Activated T-helper 1 cell treated with Interleukin-2 at 50 U/mL for 16 hours (primary cell): ENCODE measurements at places on chromosomes 1 and 21.

DNA sequence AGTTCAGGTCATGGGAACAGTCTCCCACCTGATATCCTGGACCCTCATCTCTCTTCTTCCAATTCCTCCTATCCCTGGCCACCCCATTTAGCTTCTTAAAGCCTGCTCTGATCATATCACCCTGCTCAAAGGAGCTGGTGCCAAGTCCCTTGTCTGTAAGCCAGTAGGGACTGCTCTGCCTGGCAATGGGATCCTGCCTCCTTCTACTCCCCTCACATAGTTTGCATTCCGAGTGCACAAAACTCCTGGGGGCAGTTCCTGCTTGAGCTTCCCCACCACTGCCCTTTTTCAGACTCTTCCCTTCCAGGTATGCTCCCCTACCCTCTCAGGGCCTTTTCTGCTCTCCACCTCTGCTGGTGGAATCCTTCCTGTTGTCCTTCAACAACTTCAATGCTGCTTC is 48.1 kb downstream of the NGF start:
- DNase-seq = no peak

DNA sequence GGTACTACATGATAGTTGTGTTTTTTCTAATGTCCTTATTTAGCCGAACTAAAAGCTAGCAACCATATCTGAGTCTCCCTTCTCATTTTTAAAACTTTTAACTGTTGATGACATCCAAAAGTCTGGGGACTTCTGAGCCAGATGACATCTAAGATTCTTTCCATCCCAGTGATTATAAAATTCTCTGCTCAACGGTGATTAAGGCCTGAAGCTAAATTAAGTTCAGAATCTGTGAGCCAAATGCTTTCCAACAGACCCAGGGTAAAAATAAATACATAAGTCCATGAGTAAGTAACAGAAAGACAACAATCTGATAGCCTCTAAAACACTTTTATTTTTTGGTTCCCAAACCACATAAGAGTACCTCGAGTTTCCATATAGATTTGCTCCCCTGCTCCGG is 13.1 kb upstream of the PTP4A2 start:
- no peak for DNase-seq

DNA sequence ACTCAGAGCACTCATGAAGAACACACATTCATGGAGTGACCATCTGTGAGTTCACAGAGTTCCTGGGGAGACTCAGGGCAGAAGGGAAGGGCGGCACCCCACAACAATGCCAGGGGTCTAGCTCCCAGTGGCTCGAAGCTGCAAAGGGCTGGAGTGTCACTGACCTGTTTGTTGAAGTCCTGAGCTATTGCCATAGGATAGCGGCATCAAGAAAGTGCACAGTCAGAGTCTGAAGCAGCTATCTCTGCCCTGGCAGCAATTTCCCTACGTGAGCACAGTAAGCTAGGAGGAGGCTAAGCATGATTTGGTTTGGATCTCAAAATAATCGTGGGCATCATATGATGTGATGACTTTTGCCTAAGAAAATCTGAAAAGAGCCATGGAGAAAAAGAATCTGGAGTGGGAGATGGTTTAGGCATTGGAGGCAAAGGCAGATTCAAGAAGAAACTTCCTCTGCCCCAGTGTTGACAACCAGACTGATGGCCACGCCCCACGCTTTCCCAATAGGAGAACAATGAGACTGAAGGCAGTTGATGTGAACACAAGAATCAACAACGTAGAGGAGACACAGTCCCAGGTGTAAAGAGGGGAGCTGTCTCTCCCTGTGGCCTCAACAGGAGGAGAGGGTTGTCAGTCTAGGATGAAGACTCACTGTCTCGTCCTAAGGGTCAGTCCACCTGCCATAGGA is 100.0 kb upstream of the SLC25A33 start:
- no peak for DNase-seq

DNA sequence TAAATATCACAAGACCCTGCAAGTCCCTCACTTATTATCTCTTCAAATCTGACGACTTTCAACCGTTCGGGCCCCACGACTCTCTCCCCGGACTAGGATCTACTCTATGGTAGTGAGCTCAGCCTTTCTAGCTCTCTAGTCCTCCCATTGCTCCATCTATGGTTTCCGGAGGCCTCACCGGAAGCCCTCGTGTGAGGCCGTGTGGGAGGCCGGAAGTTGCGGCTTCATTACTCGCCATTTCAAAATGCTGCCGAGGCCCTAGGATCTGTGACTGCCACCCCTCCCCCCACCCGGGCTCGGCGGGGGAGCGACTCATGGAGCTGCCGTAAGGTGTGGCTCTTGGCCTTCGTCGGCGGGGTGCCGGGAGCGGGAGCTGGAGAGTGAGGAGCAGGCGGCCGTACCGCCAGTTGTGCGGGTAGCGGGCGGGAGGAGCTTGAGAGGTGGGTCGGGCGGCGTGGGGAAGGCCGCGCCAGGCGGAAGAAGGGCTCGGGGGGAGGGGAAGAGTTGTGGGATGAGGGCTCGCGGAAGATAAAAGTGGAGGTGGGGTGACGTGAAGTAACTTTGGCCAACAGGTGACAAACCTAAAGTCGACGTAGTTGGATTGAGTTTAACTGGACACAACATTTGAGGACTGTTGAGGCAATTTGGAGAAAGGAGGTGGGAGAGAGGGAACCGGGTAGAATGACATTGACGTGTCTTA is at the start of gene MDM4:
Gene MDM4 (plus strand): TSS at position 227 of the 700 bp plus-strand sequence. CDS start 9,113 bp downstream, outside the sequence.
- DNase-seq = peak; percentile 85

DNA sequence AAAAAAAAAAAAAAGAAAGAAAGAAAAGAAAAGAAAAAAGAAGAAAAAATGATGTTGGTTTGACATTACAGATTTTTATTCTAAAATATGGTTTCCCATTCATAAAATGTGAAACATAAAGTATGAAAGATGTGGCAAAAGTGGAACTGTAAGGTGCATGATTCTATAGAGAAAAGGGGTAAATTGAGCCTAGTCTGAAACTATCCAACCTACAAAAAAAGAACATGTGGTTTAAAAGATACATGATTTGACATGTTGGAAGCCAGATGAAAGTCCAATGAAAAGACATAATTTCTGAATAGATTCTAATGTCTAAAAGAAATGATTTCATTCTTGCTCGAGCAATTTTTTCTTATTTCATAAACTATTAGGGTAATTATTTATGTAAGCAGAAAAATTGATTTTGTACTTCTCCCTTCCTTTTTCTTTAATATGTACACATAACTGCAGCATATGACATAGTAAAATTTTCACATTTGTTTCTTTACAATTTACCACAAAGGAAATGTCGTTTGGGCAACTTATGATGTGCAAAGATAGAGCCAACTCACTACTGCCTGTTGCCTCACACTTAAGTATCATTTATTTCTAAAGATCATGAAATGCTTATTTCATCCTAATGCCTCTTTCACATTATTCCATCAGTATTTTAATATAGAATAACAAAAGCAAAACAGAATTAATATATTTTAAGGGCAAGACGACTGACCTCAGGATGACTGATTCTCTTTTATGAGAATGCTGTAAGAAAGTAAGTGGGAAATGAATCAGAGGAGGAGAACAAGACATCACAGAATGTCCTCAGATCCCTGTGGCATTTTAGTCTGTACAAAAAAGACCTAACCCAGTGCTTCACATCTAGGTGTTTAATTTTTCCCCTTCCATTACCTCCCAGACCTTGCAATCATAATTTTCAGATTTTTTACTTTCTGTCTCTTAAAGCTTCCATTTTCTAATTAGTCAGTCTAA is 165.8 kb upstream of the HMCN1 start:
- no peak for DNase-seq

DNA sequence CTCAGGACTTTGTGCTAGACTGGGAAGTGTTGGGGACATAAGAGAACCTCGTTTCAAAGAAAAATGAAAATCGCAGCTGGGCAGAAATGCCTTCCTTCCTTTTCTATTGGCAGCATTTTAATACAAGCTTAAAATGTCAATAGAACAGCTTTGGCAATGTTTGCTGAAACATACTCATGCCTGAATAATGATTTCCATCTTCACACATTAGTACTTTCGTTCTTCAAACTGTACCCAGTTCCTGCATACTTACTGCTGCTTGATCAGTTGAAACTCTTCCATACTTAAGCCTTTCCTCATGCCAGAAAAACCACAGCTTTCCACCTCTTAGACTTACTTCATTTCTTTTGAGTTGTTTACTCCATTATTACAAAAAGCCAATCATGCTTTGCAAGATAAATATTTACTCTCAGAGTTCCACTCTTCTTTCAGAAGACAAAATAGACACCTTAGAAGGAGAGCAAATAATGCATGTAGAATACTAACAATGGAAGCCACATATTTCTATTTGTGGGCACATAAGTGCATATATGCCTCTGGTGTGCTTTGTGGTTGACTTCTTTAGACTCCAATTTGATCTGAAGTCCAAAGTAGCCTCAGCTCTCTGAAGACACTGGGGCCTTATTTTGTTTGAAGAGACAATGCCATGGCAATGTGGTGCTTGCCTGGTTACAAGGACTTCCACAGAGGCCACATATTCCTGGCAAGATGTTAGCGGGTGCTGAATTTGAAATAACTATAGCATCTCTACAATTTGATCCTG is 22.7 kb upstream of the CD55 start:
- no peak for DNase-seq
